ENCODE measurements at places on chromosomes 11 and 22. TPM values are rescaled to one million over a fixed set of nuclear protein-coding genes. Genes with fewer than 3 reads are reported as not detected.

DNA sequence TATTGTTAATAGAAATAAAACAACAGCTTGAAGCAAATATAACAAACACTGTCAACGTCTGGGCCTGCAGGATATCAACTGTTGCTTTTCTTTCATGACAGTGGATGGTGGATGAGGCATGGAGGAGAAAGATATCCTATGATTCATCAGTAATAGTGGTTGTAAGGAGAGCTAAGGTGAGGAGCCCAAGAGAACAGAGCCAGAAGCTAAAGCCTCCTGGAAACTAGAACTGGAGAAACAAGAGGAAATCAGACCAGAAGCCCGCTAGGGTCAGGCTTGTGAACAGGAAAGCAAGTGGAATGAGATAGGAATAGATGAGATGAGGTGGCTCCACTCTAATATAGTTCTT, 37.7 kb upstream of the MMP12 start:
- no peak for DNase-seq
- no peaks in the 10 kb centered on the region for H3K36me3 ChIP-seq
- H3K4me1 ChIP-seq = peaks cover 10% of the 10 kb centered on the region
- H3K4me3 ChIP-seq = no peak overlapping the region
- peak overlapping the region; percentile 56 for H3K27ac ChIP-seq
- H3K27me3 ChIP-seq = no peaks in the 10 kb centered on the region

DNA sequence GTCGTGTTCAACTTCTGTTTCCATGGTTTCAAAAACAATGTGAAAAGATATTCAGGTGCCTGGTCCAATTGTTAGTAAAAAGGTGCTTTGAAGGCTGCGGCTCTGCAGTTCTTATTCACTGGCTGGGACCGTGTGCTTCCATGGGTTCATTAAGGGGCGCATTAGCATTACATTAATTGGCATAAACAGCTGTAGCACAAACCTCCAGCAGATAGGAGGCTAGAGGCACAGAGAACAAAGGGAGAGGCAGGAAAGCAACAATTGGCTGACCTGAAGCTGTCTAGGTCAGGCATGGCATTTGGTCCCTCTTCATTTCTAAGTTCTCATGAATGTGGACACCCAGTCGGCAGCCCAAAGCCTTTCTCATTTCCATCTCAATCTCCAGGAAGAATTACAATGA, 16.6 kb downstream of the PAK1 start:
- H3K4me1 ChIP-seq = peaks cover 72% of the 10 kb centered on the region
- H3K4me3 ChIP-seq = peak overlapping the region; percentile 34
- H3K27ac ChIP-seq = peak overlapping the region; percentile 79
- DNase-seq = peak; percentile 72
- H3K36me3 ChIP-seq = no peaks in the 10 kb centered on the region

DNA sequence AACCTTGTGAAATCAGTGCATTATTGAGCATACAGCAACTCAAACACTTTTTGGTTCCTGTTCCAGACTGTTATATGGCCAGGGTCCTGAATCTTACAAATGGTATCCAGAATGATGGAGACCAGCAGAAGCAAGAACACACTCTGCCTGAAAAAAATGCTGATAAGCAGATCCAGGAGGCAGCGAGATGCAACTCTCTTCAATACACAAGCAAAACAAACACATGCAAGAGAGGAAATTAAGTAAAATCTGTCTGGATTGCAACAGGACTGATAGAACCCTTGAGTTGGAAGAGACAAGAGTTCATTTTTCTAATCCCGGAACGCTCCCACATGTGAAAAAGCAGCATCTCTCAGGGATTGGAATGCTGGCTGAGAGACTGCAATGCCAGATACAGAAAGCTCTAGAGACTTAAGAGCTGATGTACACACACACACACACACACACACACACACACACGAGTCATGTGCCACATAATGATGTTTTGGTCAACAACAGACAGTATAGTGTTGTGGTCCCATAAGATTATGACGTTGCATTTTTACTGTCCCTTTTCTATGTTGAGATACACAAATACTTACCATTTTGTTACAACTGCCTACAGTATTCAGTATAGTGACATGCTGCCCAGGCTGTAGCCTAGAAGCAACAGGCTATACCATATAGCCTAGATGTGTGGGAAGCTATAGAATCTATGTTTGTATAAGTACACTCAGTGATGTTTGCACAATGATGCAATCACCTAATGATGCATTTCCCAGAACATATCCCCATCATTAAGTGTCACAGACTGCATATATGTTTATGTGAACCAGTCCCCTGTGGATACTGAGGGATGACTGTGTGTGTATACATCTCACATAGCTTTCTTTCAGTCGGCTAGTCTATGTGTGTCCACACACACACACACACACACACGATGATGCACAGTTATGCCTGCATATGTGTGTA, 406.6 kb downstream of the LARGE1 start:
- no peak for DNase-seq
- H3K36me3 ChIP-seq = no peaks in the 10 kb centered on the region
- H3K4me1 ChIP-seq = 0 out of 2 replicates have a peak, but pooled peaks cover 4% of the 10 kb centered on the region
- no peak overlapping the region for H3K4me3 ChIP-seq

Gene GSTT2B
- 5.7 TPM for total RNA-seq

- H3K27ac ChIP-seq = peak within 1 kb of the TSS; percentile 96
- H3K4me1 ChIP-seq = peaks cover 32% of the 10 kb centered on the region
- H3K27me3 ChIP-seq = no peaks in the 10 kb centered on the region
- H3K36me3 ChIP-seq = no peaks in the 10 kb centered on the region
These were observed at the start of gene PLCB3 for GRCh38 chr11:64251016-64251752. PLCB3 (plus strand) TSS chr11:64251530; CDS start chr11:64251650, 120 bp downstream.

DNA sequence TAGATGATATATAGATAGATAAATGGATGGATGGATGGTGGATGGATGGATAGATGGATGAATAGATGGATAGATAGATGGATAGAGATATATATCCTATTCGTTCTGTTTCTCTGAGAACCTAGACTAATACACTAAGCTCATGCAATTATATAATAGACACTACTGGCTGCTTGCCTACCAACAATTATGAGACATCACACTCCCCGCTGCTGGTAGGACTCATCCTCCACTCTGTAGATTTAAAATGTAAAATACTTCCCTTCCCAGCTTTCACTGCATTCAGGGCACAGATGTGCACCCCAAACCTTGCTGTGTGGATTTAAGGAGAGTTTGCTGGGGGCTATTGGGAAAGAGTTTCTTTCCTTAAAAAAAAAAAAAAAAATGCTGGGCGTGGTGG, 28.3 kb upstream of the RCN1 start:
- no peak overlapping the region for H3K27ac ChIP-seq
- no peak overlapping the region for H3K4me3 ChIP-seq
- H3K27me3 ChIP-seq = no peaks in the 10 kb centered on the region
- no peaks in the 10 kb centered on the region for H3K4me1 ChIP-seq

Gene SAA4
- total RNA-seq = not detected

Gene LGR4
- 99.6 TPM for total RNA-seq

Data from GM23338 (cell line).